ENCODE measurements at places on chromosomes 1 and 21. TPM values are rescaled to one million over a fixed set of nuclear protein-coding genes. Genes with fewer than 3 reads are reported as not detected.
A peak's percentile ranks its signal among the peaks of the same experiment; 100 is the strongest.

- no peak for DNase-seq
Observed at GRCh38 chr1:20137055-20137454, 2.1 kb upstream of the PLA2G2F start.

GRCh38 chr1:241265428-241265827, 91.6 kb downstream of the RGS7 start:
- no peak for DNase-seq

SLAMF1 gene
- total RNA-seq: 0.27 TPM

CFAP107 gene
- not detected for total RNA-seq

DNA sequence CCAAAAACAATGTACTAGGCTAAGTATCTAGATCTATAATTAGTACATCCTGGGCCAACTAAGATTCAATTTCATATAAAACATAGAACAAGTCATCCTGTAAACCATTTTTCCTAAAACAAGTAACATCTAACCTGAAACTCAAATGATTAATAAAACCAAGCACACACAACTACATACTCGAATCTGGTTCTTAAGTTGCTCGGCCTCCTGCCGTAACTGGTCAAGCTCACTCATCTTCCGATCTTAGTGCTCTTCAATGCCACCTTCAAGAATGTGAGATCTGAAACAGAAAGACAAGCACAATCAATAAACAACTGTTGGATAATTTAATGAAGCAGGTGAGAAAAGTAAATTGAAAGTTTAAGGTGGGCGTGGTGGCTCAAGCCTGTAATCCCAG, 46.9 kb upstream of the NADK start:
- no peak for DNase-seq

DNA sequence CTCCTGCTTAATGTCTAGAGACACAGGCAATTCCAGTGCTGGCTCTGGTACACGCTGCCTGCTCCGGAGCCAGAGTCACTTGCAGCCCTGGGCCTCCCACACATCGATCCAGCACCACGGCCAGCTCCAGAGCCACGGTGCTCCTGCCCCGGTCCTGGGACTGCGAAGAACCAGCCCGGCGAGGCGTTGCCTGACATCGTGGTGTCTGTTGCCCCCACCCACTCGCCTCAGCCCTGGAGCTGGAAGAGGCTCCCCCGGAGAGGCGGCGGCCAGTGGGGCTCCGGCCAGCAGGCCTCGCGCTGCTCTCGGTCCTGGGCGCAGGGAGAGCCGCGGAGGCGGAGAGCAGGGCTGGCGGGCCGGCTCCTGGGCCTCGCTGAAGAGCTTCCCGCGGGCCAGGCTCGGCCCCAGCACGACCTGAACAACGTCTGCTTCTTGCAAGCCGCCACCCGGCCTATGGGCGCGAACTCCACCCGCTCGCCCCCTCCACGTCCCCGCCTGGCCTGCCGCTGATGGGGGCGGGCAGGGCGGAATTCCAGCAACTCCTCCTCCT, 364.8 kb downstream of the CEP170 start:
- no peak for DNase-seq

DNA sequence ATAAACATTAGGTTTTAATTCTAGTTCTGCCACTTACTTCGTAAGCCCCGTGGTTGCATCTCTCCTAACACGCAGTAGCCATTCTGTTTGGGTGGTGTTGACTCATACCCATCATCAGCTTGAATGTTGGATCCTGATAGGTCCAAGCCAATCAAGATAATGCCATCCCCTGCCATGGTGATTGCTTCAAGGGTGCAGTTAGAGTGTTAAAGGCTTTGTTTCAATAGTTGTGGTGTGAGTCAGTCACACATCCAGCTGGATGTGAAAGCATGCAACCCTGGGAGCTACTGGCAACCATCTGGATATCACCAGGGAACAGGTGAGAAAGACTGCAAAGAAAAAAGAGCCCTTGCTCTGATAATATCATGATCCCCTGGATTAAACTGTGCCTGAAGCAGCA, 69.1 kb downstream of the OMA1 start:
- no peak for DNase-seq

- DNase-seq: no peak
Observed at GRCh38 chr21:42331660-42332059, 16.5 kb upstream of the TFF3 start.

GRCh38 chr21:16815243-16815642, 697.6 kb upstream of the CXADR start:
- DNase-seq: no peak

DNA sequence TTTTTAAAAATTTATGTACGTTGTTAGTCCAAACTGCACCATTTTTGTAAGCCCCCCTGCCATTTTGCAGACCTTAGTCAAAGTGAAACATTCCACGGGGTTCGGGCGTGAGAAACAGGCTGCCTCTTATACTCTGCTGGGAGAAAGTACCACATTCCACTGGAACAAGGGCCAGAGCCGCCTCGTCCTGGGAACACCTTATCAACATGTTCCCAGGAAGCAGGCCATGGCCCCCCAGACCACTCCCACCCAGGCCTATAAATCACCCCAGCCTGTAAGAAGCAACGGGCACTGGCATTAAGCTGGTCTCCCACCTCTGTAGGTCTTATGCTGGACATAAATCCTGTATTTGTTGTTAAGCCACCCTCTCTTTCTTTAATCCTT, 854 bp upstream of the ZRANB2 start:
- DNase-seq: no peak

DNA sequence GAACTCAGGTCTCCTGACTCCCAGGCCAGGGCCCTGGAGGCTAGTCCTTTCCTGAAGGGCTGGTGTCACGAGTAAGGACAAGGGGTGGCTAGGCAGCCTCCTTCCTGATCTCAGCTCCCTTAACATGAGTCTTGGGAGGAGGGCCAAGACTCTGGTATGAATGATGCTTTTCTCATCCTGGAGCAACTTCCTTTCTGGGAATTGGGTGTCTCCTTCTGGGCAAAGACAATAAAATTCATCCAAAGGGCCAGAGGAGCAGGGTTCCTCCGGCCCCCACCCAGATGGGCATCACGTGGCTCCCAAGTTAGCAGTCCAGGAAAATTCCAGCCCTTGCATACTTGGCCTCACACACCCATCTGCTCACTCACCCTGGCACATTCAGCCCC, at the start of gene FAM167B:
Gene FAM167B, plus strand, starts transcription at position 335 of the 386 bp plus-strand sequence. CDS start 200 bp downstream, outside the sequence.
- peak; percentile 65 for DNase-seq

DNA sequence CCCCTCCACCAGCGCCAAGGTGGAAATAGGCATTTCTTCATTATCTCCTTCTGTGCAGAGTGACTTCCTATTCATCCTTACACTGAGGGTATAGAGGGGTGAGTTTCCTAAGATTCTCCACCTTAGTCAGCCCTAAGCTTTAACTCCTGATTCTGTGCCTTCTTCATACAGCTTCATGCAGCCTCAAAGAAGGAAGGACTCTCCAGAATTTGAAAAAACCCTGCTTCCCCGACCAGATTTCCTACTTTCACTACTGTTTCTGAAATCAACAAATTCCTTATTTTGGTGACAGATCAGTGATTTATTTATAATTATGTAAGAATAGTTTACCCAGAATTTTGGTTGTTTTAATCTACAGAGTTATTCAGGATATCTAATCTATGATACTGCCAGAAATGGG, 28.6 kb downstream of the GFI1 start:
- DNase-seq: no peak

- no peak for DNase-seq
Observed at GRCh38 chr1:114034567-114035303, 55.5 kb downstream of the OLFML3 start.

GRCh38 chr1:224377676-224378006, 21.0 kb downstream of the CNIH4 start:
- no peak for DNase-seq

DNA sequence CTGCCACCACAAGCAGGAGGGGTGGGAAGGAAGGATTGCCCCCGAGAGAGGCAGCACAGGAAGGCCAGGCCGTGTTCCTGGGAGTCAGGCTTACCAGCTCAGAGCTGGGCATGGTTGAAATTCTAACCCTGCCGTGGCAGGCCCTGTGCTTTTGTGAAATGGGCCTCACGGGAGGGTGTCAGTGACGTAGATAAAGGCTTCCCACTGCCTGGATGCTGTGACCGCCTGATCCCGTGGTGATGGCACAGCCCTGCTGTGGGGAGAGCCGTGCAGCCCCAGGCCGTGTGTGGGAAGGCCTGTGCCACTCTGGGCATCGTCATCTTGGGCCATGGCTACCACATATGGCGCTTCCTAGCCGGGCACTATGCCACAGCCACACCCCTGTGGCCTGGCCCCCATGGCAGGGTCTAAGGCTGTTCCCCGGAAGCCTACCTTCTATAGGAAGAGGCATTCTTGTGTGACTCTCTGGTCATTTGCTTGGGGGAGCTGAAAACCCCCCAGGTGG, 161.3 kb downstream of the PCBP3 start:
- DNase-seq: no peak

FCRL5 gene
- total RNA-seq: 0.07 TPM

GRCh38 chr1:55159571-55159970, 55.6 kb downstream of the USP24 start:
- no peak for DNase-seq

UBE2G2 gene
- total RNA-seq: 82.0 TPM

GRCh38 chr1:206935491-206936067, 10.7 kb downstream of the PIGR start:
- DNase-seq: no peak

GRCh38 chr1:100051401-100051800, 81.3 kb downstream of the SASS6 start:
- DNase-seq: no peak

GRCh38 chr1:58618303-58618702, 41.3 kb upstream of the TACSTD2 start:
- DNase-seq: peak; percentile 61

TMPRSS15 gene
- not detected for total RNA-seq

DNA sequence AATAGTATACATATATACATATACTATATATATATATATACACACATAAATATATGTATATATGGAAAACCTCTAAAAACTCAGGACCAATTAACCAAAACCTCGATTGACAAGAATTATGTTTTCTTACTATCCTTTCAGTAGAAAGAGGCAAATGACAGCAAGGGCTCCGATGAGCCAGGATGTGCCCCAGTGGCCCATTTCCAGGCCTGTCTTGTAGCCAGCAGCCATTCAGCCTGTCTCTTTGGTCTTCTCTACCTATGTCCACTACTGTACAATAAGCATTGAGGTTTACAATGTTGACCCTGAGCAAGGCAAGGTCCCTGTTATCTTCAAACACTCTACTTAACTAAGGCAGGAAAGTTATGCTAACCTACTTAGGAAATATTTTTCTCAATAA, 9.8 kb downstream of the KCNA2 start:
- DNase-seq: no peak

GRCh38 chr1:181043025-181043888, 9.5 kb downstream of the MR1 start:
- DNase-seq: no peak

- no peak for DNase-seq
Observed at GRCh38 chr1:244165021-244165420, 113.9 kb downstream of the ZBTB18 start.

DNA sequence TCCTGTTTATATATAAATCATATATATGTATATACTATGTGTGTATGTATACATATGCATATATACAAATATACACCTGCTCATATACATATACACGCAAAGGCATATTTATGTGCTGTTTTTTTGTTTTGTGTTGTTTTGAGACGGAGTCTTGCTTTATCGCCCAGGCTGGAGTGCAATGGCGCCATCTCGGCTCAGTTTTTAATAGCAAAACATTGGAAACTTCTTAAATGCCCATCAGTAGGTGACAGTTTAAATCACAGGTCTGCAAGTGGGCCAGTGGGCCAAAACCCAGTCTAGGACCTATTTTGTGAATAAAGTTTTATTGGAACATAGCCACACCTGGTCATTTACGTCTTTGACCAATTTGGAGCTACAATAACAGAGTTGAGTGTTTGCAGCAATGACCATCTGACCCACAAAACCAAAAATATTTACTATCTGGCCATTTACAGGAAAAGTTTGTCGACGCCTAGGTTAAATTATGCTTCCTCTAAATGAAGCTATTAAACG, 132.3 kb downstream of the TOMM20 start:
- no peak for DNase-seq

- no peak for DNase-seq
Observed at GRCh38 chr21:40717028-40717427, 129.9 kb downstream of the DSCAM start.

GRCh38 chr1:40633931-40634376, 31.5 kb downstream of the RIMS3 start:
- peak; percentile 42 for DNase-seq

All from psoas muscle (tissue), 8 donors.